CD4-positive, alpha-beta T cell treated with Interleukin-12 subunit alpha and Interleukin-12 subunit beta, for 1 hour (primary cell): ENCODE measurements at places on chromosomes 2 and 18.

DNA sequence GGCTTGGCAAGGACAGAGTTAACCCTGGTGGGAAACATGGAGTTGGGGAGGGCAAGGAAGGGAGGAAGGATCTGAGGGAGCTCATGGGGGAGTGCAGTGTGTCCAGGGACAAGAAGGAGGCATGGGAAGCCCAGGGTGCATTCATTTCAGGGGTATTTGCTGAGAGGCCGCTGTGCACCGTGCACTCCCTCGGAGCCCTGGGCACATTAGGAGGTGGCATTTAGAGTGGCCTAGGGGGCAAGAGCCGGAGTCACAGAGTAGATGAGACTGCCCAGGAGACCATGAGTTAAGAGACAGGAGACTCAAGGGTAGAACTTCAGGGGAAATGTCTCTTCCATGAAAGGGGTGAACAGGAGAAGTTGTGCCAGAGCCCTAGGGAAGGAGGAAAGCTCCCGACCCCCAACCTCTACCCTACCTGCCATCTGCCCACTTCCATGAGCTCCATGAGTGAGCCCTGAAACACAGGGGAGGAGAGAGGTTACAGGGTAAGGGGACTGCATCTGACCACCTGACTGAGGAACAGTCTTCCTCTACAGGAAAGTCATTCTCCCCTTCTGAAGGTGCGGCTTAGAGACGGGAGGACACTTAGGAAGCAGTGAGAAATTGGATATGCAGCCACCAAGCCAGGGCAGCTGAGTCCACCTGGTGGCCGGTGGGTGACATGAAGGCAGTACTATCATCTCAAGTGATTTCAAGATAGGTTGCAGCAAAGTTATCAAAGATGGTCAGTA lies 58.5 kb upstream of the COPS8 start:
- peak; percentile 30 for DNase-seq

DNA sequence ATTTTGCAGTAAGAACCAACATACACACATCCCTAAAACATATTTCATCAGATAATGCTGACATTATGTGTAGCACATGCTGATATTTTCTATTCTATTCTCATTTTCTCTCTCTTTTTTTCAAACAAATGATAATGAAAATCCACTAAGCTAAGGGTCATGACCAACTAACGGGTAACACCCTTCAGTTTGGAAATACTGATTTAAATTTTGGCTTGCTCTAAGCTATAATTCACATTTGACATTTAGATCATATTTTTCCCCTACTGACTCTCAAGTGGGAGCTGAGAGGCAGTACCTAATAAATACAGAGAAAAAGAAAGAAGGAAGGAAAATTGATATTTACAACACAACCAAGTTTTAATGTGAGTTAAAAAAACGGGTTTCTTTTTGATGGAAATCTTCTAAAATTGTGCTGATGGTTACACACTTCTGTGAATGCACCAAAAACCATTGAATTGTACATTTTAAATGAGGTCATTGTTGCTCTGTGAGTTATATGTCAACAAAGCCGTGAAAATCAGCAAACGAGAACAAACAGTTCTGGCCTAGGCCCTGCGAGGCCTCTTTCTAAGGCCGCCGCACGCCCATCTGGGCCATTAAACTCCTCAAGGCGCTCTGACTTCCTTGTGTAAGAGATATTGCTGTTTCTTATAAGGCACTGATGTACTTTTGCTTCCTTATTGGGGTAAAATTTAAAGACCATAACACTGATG lies 124.2 kb downstream of the GALR1 start:
- DNase-seq: no peak

DNA sequence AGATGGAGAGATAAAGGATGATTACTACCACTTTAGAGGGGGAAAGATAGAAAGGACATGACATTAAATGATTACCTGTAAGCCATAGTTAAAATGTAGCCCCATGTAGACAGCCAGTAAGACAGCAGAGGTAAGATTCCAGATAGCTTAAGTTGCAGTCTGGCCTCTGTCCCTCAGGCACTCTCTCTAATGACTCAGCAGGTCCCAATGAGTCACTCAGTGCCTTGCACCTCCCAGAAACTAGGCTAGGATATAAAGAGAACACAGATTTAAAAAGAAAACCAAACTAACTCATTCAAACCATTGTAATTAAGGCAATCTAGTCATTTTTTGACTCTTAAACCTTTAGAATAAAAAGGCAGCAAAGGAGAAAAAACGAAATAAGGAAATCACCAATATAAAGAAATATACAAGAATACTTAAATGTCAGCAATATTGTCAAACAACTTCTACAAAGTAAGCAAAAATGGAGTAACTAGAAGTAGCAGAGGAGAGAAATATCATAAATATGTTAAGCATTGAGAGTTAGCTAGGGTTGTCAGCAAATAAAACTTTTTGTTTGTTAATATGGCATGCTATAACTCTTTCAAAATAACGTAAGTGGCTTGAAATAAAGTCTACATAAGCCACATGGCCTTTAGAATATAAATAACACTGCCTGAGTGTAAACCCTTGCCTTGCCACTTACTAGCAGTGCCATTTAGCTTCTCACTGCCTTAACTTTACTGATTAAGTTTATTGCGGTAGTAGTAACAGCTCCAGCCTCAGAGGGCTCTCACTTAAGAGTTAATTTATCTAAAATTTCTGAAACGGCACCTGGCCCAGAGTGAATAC lies 48.5 kb downstream of the SOCS6 start:
- no peak for DNase-seq

- no peak for DNase-seq
Observed at GRCh38 chr2:67865917-67866316, 196.9 kb downstream of the C1D start.

- DNase-seq: no peak
Observed at GRCh38 chr2:183253441-183254130, 129.3 kb downstream of the NUP35 start.

- no peak for DNase-seq
Observed at GRCh38 chr2:191970867-191971266, 124.0 kb upstream of the CAVIN2 start.

DNA sequence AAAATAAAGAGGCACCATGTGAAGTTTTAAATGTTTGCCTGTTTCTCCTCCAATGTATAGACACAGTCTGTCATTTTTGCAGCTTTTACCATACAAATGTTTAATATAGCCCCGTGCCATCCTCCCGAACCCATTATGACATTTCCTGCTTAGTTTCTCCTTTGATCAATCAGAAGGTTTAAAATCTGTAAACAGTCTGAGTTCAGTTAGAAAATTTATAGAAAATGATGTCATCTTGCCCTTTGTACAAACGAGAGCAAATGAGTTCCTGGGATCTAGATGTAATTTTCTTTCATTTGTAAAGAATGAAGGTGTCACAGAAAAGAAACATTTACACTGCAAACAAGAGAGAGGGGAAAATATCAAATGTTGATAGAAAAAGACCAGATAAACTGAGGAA lies 62.7 kb upstream of the NFU1 start:
- DNase-seq: peak; percentile 7

DNA sequence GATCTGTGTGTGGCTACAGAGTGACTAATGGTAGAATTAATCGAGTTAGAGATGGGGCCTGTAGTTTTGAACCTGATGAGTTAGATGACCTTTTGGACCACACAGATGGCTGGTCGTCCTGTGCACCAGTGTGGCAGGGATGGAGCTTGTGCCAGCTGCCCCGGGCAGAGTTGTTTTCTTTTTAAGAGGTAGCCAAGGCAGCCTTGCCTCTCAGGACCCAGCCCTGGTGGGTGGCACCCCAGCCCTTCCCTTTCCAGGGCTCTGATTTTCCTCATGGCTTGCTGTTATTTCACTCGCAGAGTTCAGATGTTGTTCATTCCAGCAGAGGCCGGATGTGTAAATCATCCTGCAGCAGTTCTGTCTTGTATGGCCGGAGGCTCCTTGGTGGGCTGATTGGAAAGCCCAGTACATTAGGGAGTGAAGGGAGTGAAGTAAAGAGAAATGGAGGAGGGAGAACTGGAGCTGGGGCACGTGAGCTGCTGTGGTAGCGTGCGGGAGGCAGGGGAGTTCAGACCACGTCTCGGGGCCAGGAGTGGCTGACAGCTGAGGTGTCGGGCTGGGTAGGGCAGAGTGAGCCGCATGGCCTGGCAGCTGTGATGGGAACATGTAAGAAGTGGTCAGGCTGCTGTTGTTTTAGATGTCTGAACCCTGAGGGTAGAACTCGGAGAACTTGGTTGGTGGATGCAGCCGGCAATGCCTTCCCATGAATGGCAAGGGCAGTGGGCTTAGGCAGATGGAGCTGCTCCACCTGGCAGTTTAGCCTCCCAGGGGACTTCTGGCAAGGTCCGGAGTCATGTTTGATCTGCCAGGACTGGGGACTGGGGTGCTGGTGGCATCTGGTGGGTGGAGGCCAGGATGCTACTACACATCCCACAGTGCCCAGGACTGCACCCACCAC lies 28.8 kb downstream of the ASAP2 start:
- no peak for DNase-seq

DNA sequence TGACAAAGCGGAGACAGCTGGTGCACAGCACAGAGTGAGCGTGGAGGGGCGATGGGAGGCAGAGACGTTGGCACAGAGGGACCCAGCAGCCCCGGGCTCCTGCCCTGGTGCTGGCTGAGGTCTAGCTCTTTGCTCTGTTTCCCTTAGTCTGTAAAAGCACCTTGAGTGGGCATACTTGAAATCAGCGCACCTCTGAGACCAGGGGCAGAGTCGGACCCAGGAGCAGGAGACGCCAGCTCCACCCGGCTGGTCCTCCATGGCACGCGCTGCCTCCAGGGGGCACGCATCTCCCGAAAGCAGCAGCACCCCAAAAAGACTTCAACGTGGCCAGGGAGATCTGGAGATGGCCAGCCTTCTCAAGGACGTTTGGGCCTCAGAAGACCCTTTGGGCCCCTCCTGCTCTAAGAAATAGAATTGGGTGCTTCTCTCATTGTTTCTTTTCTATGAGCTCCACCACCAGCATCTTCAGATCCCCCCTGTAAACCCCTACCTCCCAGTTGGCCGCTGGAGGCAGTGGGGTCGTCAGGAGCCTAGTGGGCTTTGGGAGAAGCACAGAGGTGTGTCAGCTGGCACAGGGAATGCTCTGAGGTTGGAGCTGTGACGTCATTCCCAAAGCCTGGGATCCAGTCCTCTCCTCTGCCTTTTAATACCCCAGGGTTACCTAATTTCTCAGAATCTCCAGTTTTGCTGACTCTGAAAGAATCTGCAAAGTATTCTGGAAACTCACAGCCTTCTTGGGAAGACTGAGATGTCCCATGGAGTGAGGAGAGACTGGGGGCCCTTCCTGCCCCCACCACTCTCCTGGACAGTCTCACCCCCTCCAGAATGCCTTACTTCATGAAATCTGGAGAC lies 58.9 kb downstream of the CIB4 start:
- DNase-seq: no peak

GRCh38 chr2:68946117-68946516 lies 6.6 kb downstream of the GKN2 start:
- no peak for DNase-seq

- no peak for DNase-seq
Observed at GRCh38 chr2:2808551-2809058, 477.5 kb upstream of the MYT1L start.

DNA sequence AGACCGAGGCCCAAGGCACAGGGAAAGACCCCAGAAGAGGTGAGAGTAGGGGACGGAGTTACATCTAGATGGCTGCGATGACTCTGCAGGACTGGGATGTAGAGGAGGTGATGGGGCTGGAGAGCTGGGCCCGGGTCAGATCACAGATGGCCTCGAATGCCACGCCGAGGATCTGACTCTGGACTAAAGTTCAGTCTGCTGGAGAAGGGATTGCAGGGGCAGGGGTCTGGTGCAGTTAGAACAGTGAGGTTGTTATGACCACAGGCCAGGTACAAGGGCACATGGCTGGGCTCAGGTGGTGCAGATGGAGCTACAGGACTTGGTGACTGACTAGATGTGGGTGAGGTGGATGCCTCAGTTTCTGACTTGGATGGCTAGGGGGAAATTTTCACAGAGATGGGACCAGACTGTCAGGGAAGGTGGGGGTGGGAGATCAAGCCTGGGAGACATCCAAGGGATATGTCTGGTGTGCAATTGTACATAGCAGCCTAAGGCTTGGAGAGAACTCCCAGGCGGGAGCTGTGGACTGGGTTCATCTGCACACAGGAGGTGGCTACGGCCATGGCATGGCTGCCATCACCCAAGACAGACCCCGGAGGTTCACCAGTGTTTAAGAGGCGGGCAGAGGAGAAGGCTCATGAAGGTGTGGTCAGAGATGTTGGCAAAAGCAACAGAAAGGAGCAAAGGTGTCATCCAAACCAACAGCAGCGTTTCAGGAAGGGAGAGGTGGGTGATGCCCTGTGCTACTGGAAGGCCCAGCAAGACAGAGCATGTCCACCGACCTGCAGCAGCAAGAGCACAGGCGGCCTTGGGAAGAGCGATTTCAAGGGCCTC lies 66.9 kb downstream of the CIB4 start:
- DNase-seq: no peak

- DNase-seq: no peak
Observed at GRCh38 chr2:149314687-149315086, 15.7 kb upstream of the LYPD6 start.

GRCh38 chr2:206804326-206804725 lies 38.9 kb downstream of the FASTKD2 start:
- no peak for DNase-seq

DNA sequence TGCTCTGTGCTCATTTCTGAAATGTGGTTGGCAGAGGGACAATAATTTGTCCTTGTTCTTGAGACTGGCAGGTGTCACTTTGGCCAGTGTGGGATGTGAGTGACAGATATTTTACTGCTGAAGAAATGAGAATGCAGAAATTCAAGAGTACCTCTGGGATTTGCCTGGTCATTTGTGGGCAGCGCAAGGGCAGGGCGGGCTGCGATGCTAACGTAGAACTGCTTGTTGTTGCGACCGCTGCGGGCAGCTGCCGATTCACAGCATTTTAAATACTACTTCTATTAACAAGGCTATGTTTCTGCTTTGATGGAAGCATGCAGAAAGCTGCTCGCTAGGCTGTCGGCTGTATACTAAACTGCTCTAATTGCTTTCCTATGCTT lies 268.6 kb downstream of the FIGN start:
- no peak for DNase-seq

DNA sequence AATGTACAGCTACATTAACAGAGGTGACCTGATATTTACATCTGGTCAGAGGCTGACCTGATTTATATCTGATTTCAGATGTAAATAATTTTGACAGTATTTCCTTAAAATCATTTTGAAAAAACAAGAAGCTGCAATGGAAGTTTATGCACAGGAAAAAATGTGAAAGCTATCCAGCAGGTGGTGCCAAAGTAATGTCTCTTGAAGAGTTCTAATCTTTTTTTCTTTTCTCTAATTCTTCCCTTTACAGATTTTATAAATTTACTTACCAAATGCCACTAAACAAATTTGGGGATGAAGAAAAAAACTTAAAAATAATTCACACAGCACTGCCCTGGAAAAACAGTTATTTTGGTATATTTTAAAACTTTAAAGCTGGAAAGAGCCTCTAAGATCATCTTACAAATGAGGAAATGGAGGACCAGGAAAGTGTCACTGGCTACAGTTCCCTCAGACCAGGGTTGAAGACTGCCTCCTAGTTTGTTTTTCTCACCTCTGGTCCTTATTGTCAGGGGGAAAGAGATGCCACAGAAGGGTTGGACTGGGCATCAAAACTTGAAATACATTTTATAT lies 16.4 kb upstream of the FBLN7 start:
- DNase-seq: peak; percentile 63

- no peak for DNase-seq
Observed at GRCh38 chr2:158778243-158778642, 16.9 kb upstream of the DAPL1 start.
